Upper lobe of left lung (tissue), 6 donors: ENCODE measurements at places on chromosomes 7 and 10. TPM values are rescaled to one million over a fixed set of nuclear protein-coding genes. Genes with fewer than 3 reads are reported as not detected.

Gene ING3
- total RNA-seq: 17.7 TPM

Gene CBX3
- 59.0 TPM for total RNA-seq

Gene NUTM2B
- total RNA-seq: 6.3 TPM

Gene IDI2
- total RNA-seq: not detected

Gene CYP2C18
- 0.76 TPM for total RNA-seq

Gene ACHE
- 1.3 TPM for total RNA-seq

Gene VWA2
- total RNA-seq: 8.3 TPM

Gene SPOCK2
- total RNA-seq: 532 TPM

Gene SPDYE18
- 0.98 TPM for total RNA-seq

Gene PAX4
- not detected for total RNA-seq

Gene ARHGEF5
- total RNA-seq: 22.0 TPM

Gene CXCL12
- 3.5 TPM for total RNA-seq

Gene SGCE
- total RNA-seq: 81.9 TPM

Gene CYP26A1
- not detected for total RNA-seq

Gene FAM25G
- total RNA-seq: not detected

Gene BLNK
- total RNA-seq: 7.1 TPM

Gene SPDYE5
- total RNA-seq: not detected

Gene CYP2C19
- total RNA-seq: not detected

Gene ENKUR
- 0.31 TPM for total RNA-seq
